ENCODE measurements at places on chromosomes 5 and 9. TPM values are rescaled to one million over a fixed set of nuclear protein-coding genes. Genes with fewer than 3 reads are reported as not detected.

Gene PCDHGA1
- 1.4 TPM for total RNA-seq

Gene DAB2
- 151 TPM for total RNA-seq

Gene CD72
- total RNA-seq, result 5.5 TPM

Gene ARHGEF39
- not detected for total RNA-seq

Gene LOX
- 25.3 TPM for total RNA-seq

Gene IFNA17
- total RNA-seq, result not detected

Gene GRIN3A
- total RNA-seq, result 0.13 TPM

Gene TMEM215
- total RNA-seq, result 9.7 TPM

Gene APBA1
- total RNA-seq, result 11.1 TPM

Gene BRINP1
- total RNA-seq, result not detected

Gene SPARC
- 3,484 TPM for total RNA-seq

Gene ZDHHC11B
- 1.9 TPM for total RNA-seq

Gene AMACR
- total RNA-seq, result 7.6 TPM
